ENCODE measurements at places on chromosomes 1 and 21.

DNA sequence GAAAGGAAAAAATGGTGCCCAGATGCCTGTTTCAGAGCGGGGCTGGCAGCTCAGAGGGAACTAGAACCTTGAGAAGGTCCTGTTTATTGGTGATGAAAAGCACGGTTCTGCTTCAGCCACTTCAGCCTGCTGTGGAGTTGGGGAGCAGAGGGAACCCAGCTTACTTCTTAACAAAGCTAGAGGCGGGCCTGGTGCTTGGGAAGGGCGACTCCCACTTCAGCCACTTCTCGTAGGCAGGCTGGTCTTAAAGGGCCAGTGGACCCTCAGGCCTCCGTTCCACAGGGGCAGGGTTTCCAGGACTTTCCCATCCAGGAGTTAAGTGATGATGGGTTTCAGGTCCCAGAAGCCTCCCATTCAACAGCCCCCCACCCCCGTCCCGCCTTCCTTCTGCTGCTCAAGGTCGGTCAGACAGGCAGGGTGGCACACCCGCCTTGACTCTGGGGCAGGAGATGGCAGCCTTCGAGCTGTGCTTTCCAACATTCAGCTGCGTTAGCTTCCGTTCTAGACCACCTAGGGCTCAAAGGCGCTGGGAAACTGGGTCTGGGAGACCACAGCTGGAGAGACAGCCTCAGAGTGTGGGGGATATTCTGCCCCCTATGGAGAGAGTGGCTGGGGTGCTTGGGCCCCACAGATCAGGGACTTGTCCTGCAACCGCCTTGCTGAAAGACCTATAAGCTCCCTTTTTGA is 3.4 kb downstream of the RUNX3 start:
- no peak for DNase-seq

- DNase-seq: no peak
These were observed 112.0 kb downstream of the PDE4B start for GRCh38 chr1:65904681-65905083.

DNA sequence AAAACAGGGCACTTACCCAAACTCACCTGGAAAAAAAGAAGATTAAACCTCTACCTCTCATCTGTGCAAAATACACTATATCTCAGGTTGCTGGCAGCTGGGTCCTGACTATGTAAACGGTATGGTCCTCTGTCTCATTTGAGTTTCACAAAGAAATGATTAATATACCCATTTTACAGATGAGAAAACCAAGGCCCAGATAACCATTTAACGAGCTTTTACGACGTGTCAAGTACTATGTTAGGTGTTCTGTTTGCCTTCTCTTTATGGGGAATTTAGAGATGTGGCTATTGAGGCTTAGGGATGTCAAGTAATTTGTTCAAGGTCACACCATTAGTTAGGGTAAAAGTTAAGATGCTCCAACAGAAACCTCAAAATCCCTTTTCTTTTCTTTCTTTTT is 140.4 kb upstream of the USP24 start:
- DNase-seq: no peak

GRCh38 chr1:43582162-43582566 is 51.5 kb downstream of the PTPRF start:
- peak; percentile 98 for DNase-seq

DNA sequence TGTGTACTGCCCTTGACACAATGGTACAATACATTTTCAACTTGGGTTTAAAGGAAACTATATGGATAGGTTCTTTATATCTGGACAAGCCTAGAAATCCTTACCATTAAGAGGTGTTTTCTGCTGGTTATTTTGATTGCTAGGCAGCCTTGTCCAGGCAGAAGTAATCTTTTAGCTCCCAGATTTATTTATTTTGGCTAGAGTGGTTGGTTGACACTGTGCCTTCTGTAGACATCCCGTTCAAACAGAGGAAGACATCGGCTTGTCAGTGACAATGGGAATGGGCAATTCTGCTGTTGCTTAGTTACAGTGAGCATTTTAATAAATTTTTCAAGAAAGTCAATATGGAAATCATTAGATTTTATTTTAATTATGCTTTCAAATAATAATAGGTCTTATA is 138.8 kb downstream of the VPS13D start:
- DNase-seq: peak; percentile 37

- DNase-seq: no peak
These were observed 2.1 kb downstream of the HMGN1 start for GRCh38 chr21:39346671-39347331.

DNA sequence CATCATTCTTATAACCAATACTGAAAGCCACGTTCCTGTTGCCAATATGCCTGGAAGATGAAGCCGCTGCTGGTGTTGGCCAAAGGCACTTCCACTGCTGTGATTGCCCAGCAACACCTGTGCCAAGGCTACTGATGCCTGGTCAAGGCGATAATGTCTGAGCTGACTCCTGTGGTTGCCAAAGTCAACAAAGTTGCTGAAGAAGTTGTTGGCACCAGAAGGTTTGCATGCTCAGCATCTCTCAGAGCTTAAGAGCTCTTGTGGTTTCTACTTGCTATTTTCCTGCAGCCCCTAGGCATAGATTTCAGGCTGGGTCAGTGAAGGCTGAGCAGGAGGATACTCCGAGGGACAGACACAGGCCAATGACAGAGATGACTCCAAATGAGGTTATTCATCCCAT is 63.4 kb upstream of the RAB3GAP2 start:
- DNase-seq: no peak

DNA sequence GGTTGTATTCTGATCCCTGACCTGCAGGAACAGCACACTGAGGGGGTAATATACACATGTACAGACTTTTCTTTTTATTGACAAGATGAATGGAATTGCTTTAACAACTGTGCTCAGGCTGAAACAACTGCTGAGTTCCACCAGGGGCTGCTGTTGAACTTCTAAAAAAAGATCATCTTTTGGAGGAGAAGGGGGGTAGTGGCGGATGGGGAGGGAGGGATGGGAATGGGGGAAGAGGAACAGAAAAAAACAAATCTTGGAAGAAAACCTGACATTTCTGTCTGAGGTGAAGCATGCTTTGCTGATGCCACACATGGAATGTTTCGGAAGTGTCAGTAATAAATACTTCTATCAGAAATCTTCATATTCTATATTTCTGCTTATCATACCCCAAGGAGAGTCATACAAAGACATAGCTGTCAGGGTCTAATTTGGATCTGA is 75.0 kb downstream of the RWDD3 start:
- DNase-seq: peak; percentile 69

- no peak for DNase-seq
These were observed 150.4 kb downstream of the GRIK1 start for GRCh38 chr21:29789393-29789792.

GRCh38 chr21:42398436-42399028 is 2.7 kb upstream of the TMPRSS3 start:
- DNase-seq: peak; percentile 19

DNA sequence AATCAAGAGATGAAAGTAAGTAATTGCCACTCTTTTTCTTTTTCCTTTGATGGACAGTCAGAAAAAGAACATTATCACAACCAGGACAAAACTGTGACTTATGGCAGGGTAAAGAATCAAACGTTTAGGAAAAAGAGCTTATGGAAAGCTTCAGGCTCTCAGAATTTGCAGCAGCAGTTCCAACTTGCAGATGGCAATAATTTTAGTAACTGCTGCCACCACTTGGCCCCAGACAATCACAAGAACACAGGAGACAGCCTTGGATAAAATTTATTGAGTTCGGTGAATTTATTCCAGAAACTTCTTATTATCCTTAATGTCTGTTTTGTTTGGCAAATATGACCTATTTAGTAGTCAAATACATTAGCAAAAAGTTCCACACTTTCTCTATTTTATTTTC is 804.4 kb downstream of the BRINP3 start:
- no peak for DNase-seq

DNA sequence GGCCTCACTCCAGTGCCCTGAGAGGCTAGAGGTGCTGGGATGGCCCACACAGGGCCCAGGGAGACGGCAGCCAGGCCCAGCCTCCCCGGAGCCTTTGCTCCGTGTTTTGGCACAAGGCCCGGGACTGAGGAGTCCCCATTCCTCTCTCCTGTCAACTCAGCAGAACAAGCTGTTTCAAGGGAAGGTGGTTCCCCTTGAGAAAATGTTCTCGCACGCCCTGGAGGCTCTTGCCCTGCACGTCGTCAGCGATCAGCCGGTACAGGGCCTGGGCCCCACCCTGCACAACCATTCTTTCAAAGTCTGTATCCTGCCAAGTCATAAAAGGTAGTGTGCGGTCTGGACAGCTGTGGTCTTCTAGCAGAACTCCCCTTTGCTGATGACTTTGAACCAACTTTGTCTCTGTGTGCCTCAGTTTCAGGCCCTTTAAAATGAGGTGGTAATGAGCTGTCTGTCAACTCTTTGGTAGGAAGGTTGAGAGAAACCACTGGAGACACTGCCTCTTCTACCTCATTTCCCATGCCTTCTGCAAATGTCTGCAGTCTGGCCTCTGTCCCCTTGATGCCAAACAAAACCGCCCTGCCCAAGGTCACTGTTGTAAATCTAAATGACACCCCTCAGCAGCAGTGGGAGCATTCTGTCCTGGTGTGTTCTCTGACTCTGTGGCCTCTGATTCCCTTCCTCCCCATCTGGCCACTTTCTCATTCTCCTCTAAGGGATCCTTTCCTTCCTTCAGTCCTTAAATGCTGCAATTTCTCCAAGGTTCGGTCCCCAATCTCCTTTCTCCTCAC is 138.6 kb upstream of the JUN start:
- DNase-seq: no peak

DNA sequence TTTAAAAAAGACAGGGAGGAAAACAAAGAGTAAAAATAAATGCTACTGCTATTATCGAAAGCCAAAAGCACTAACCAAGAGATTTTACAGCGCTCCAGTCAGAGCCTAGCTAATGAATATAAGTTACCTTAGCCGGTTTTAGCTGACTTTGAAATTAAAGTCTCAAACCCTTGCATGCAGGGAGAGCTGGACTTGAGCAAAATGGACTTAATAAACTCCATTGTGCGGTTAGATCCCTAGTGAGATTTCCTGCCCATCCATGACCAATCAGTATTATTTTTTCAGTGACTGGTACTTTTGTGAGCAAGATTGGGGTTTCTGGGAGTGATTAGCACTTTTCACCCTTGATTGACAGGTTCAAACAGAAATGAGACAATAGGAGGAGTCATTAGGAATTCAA is 333.4 kb upstream of the ADGRL2 start:
- no peak for DNase-seq

GRCh38 chr1:110087812-110088738 is 17.6 kb upstream of the ALX3 start:
- peak; percentile 27 for DNase-seq

DNA sequence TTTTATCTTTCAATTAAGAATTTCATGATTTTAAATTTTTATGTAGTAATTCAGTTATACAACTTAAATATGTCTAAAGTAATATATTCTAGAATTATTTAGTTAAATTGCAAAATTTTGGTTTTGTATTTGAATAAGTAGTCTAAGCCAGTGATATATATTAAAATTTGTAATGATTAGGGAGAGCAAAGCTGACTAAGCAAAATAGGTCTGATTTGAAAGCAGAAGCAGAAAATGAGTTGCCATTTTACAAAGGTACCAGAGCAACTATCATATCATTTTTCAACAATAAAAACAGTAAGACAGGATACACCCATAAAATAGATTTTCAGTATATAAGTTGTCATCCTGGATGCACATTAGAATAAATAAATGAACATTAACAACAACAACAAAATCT is 177.9 kb downstream of the COP1 start:
- DNase-seq: no peak

DNA sequence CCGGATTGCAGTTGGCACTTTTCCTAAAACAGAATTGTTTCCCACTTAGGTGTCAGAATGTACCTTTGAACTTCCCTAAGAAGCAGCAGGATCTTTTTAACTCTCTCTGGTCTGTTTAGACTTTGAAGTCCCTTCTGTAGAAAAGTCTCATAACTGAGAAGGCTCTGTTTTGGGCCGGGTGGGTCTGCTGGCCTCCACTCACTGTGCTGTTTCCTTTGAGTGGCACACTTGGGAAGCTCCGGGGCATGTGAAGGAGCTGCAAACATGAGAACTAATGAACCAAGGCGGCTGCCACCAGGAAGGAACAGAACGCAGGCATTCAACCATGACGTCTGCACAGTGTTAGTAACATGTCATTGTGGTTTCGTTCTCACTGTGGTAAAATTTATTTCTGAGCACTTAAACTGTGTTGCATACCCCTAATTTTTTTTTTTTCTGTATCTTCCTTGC is 19.5 kb upstream of the NCMAP start:
- no peak for DNase-seq

- DNase-seq: no peak
These were observed 35.2 kb downstream of the LRP8 start for GRCh38 chr1:53292690-53293089.

DNA sequence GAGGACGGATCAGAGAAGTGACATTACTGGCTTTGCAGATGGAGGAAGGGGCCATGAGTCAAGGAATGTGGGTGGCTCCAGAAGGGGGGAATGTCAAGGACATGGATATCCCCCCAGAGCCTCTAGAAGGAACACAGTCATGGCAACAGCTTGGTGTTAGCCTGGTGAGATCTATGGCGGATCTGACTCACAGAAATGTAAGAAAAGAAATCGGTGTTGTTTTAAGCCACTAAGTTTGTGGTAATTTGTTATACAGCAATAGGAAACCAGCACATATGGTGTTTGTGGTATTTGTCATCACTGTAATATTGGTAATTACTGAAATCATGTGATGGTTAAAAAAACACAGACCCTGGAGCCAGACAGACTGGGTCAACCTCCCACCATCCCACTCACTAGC is 236.2 kb downstream of the SETD4 start:
- no peak for DNase-seq

DNA sequence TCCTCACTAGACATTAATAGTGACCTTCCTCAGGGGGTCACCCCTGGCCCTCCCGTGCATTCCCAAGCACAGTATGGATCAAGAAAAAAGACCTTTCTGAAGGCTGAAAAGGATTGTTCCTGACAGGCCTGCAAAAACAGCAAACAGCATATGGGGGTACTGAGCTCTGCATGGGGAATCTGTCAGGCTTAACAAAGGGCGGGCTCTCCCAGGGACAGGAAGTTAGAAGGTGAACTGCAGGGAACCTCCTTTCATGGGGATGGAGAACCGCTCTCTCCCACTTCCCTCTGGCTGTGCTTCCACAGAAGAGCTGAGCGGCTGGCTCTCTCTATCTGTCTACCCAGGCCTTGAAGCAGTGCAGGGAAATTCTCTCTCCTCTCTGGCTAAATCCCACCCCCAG is 91.7 kb downstream of the DTL start:
- no peak for DNase-seq

GRCh38 chr1:221149111-221149510 is 269.9 kb downstream of the HLX start:
- DNase-seq: no peak

GRCh38 chr1:41482001-41482765 is 2.3 kb downstream of the EDN2 start:
- DNase-seq: no peak

GRCh38 chr1:57879700-57880099 is 455.8 kb upstream of the DAB1 start:
- no peak for DNase-seq

DNA sequence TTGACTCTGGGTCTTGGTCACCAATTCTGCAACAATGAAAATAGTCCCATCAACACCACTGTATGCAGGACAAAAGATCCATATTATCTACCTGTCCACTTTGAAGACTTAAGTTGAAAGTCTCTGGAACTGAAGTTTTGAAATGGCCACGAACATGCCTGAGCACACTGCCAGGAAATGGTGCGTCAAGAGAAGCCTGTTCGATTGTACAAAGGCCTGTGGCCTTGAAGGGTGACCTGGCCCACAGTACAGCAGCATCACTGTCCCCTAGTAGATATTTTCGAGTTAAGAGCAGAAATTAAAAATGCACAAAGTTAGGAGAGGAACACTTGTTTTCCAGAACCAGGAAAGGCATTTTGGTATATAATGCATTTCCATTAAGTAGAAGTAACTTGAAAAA is 78.5 kb downstream of the BACH1 start:
- no peak for DNase-seq
